ENCODE measurements at places on chromosomes 2 and 18.

- DNase-seq, result no peak
Observed at GRCh38 chr18:64678048-64678447, 529.2 kb upstream of the LINC00305 start.

- DNase-seq, result no peak
Observed at GRCh38 chr18:56214706-56215105, 423.7 kb downstream of the TXNL1 start.

DNA sequence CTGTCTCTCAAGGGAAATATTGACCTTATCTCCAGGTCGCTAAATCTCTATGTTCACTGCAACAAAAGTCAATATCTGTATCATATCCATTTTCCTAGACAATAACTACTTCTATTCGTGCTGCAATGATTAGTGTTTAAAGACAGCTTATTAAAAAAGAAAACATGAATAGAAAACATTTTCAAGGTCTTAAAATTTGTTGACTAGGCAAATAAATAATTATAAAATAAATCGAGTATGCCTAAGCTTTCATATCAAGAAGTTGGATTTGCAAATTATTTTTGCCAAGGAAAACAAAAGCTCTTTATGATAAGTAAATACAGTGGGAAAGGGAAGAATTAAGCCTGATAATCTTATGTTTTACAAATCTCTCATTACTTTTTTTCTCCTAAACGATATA lies 428.5 kb downstream of the NUP35 start:
- DNase-seq, result no peak

GRCh38 chr2:230976671-230977171 lies 19.2 kb upstream of the SPATA3 start:
- DNase-seq, result no peak

DNA sequence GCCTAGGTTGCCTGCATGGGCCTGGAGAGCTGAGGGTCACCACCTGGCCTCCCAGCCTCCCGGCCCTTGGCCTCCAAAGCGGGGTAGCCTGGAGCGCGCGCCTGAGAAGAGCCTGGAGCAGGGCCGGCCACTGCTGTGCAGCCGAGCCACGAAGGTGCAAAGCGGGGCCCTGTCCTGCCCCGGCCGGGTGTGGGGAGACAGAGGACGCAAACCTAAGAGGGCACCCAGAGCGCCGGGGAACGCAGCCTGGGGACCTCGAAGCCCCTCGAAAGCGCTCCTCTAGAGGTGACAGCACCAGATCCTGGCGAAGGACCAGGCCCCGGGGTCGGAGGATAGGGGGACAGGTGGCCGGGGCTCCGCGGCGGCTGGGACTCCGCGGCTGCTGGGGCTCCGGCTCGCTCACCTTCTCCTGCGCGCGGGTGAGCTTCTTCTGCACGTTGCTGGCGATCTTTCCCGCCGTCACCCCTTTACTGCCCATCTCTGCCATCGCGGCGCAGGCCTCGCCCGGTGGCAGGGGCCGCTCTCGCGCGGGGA lies 430 bp downstream of the BIN1 start:
- DNase-seq, result no peak

- no peak for DNase-seq
Observed at GRCh38 chr2:30155889-30156658, 9.3 kb downstream of the YPEL5 start.

DNA sequence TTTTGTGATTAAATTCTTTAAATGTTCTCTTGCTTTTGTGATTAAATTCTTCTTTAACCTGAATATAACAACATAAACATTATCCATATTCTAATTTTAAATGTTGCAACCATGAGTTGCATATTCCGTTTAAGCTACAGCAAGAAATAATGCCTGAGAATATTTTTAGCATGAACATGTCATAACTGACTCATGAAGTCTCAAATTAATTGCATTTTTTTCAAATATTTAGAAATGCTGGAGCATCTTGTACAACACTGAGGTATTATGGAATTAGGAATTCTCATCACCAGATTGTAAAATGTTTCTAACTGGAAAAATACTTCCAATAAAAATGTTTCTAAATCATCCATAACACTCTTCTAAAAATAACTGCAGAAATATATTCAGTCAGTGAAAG lies 14.7 kb downstream of the ROCK2 start:
- no peak for DNase-seq

DNA sequence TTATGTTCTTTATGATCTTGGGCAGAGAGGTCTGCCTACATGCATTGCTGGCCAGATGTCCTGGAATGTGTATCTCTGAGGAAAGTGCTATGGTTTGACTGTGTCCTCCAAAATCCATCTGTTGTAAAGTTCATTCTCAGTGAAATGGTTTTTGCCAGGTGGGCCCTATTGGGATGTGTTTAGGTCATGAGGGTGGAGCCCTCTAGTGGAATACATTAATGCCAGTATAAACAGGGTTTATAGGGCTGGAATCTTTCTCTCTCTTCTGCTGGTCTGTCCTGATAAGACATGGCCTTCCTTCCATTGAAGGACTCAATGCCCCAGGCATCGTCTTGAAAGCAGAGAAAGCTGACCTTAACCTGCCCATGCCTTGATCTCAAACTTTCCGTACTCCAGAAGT lies 258.5 kb downstream of the RPIA start:
- DNase-seq, result no peak

DNA sequence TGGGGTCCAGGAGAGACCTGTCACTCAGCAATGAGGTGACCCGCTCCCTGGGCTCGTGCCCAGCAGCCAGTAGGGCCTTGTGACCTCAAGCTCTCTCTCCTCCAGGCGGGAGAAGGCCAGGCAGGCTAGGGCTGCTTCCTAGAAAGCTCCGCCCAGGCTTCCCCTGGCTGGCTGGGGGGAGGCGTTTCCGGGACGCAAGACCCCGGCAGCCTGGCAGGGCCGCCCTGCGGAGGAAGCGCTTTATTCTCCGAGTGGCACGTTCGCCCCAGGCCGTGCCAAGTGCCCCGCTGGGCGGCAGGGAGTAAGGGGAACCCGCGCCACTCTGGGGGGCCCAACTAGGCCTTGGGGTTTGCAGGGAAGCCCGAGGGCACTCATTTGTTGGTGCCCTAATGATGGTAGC lies 21.2 kb upstream of the EPAS1 start:
- no peak for DNase-seq

DNA sequence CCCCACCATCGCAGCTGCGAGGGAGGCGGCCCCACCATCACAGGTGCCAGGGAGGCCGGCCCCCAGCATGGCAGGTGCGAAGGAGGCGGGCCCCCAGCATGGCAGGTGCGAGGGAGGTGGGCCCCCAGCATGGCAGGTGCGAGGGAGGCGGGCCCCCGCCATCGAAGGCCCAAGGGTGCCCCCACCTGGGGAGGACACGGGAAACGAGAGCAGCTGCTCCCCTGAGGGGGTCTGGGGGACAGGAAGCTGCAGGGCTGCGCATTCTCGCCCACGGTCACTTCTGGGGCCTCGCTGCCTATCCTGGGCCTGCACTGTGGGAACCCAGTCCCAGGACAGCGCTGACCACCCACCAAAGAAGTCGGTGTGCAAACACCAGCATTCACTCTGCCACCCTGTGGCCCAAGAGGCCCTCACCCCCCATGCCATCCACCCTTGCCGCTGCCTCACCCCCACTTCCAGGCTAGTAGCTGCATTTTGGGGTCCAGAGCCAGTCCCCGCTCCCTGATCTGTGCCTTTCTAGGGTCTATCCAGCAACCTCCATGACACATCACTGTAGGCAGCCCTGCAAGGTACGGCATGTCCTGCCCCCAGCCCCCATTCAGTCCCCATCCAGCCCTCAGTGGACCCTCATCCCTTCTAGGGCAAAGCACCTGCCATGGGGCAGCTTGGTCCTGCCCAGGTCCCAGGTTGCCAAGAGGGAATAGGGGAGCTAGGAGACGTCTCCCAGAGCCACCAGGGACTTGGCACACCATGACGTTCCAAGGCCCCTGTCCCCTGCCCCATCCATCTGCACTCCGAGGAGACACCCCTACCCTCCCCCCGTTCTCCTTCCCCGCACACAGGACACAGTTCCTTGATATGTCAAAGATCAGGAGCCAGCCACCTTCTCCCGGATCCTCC lies 24.0 kb upstream of the GPC1 start:
- DNase-seq, result no peak

DNA sequence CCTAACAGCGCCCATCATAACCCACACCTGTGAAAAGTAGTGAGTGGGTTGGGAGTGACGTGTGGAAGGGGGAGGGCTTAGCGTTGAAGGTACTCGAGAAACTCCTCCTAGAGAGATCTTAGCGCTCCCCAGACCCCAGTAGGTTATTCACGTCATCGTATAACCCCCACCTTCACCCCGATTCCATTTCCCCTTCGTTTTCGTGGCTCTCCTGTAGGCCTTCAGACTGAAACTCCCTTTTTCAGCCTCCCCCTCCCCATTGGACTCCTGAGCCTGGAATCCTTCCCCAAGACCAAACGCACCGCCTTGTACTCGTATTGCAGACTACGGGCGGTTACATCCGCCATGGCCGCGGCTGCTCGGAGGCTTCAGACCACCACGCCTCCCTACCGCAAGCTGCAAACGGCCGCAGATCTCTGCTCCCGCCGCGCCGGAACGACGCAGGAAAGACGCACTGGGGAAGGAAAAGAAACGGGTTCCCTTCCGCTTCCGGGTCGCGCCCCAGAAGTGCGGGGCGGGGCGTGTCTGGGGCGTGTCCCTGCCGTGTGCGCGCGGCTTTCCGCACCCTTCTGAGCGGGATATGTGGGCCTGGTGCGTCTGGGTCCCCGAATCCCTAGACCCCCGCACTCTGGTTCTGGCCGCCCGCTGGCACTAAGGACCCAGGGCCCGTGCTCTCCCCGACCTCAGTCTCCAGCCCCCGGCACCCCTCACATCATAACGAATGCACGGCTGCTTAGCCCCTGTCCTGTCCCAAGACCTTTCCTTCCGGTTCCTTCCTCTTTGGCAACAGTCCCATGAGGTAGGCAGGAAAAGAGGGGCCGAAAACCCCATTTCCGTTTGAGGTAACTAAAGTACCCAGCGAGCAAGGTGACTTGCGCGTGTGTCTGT lies at the start of gene SNRNP200:
TSS of gene SNRNP200 (minus strand) at position 456 of the 888 bp plus-strand sequence. CDS start at position 347, 109 bp downstream.
- DNase-seq, result peak; percentile 86

- DNase-seq, result no peak
Observed at GRCh38 chr2:197089655-197090054, 163.1 kb upstream of the PGAP1 start.

GRCh38 chr18:21996351-21996826 lies 173.0 kb upstream of the GATA6 start:
- DNase-seq, result no peak

GRCh38 chr2:163665817-163666216 lies 70.0 kb downstream of the FIGN start:
- no peak for DNase-seq

DNA sequence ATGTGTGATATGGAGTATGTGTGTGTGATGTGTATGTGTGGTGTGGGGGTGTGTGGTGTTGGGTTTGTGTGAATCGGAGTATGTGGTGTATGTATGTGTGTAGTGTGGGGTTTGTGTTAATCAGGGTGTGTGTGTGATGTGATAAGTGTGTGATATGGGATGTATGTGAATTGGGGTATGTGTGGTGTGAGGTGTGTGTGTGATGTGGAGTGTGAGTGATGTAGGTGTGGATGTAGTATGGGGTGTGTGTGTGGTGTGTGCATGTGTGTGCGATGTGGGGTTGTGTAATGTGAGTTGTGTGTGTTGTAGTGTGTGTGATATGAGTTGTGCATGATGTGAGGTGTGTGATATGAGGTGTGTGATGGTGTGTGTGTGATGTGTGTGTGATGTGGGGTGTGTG lies 54.4 kb downstream of the TWIST2 start:
- DNase-seq, result no peak

- no peak for DNase-seq
Observed at GRCh38 chr18:8942021-8942908, 160.2 kb upstream of the NDUFV2 start.

GRCh38 chr2:56013475-56013874 lies 89.9 kb upstream of the EFEMP1 start:
- no peak for DNase-seq

- DNase-seq, result no peak
Observed at GRCh38 chr2:88054782-88055370, 707 bp downstream of the KRCC1 start.

DNA sequence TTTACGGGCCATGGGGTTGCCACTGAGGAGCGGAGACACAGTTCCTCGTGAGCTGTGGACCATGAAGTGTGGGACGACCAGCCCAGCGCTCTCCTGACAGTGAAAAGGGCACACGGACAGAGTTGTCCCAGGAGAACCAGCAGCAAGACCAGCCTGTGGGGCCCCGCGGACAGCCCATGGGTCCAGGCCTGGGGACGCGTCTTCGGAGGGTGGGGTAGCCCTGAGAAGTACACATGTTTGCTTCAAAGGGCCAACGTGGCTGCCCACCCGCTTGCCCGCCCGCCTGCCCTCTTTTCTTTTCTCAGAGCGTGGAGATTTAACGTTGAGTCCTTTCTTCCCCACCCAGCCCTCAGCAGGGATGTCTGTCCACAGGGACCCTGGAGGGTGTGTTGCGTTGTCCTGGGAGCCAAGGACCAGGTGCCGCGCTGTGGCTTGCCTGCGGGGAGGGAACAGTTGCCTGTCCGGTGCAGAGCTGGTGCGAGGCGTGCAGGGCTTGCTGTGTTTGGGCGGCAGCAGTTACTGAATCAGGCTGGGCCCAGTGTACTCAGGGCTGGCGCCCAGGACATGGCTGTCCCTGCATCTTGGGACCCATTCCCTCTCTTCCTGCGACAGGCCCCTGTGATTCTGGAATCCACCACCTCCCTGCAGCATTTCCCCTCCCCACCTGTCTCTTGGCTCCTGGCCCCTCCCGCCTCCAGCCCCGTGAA lies 120.1 kb upstream of the HDAC4 start:
- DNase-seq, result no peak

- DNase-seq, result no peak
Observed at GRCh38 chr2:232543928-232544631, 4.6 kb downstream of the CHRNG start.

GRCh38 chr2:175282886-175283285 lies 101.4 kb upstream of the ATP5MC3 start:
- no peak for DNase-seq

DNA sequence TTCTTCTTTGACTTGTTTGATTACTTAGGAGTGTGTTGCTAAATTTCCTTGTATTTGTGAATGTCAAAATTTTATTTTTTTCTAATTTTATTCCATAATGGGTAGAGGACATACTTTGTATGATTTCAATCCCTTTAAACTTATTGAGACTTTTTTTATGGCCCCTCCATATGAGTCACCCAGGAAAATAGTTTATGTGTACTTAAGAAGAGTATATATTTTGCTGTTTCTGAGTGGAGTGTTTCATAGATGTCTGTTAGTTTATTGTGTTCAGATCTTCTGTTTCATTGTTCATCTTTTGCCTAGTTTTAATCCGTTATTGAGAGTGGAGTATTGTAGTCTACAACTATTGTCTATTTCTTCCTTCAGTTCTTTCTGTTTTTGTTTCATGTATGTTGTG lies 81.9 kb downstream of the EPB41L5 start:
- no peak for DNase-seq

GRCh38 chr2:60821587-60822302 lies 59.6 kb upstream of the REL start:
- no peak for DNase-seq

- no peak for DNase-seq
Observed at GRCh38 chr18:21548647-21549046, 51.9 kb downstream of the ESCO1 start.
